ENCODE measurements at places on chromosomes 7 and 10.

- DNase-seq = peak; percentile 71
Measured at GRCh38 chr10:11472158-11472753, 139.2 kb downstream of the USP6NL start.

DNA sequence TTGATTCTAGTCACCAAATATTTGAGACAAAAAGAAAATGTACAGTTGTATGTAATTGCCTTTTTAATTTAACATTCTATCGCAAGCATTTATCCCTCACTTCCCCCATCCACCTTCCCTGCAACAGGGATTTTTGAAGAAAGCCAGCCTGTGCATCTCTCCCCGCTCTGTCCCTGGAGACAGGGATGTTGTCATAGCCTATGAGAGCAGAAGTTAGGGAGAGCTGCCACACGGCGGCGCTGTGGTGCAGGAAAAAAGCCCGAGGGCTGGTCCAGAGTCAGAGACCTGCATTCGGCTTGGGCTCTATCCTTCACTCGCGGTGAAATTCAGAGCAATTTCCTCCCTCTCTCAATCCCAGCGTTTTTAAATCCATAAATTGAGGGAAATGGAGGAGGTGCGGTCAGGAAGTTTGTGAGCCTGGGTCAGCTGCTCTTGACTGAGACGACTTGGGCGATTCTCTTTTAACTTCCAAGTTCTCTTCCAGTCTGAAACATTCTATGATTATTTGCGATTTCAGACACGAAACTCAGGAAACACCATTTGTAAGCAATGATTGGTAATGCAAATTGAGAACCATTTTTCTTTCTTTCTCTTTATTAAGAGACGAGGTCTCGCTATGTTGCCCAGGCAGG lies 17.5 kb downstream of the HKDC1 start:
- DNase-seq = peak; percentile 89

GRCh38 chr10:3775696-3776551 lies 9.1 kb downstream of the KLF6 start:
- no peak for DNase-seq

DNA sequence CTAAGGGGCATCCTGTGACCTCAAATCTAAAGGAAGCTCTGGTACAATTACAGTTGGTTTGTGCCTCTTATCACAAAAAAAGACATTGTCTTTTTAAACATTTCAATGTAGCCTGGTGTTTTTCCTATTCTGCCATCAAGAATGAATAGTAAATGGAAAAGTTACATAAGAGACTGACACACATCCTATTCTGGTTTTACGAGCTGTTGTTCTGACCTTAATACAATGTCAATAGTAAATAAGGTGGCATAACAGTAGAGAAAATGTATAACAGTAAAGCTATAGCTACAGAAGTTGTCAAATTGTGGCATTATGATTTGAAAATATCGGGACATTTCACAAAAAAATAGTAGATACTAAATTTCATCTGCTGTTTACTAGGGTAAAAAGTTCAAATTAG lies 88.4 kb downstream of the NT5C2 start:
- no peak for DNase-seq

- DNase-seq = no peak
Measured at GRCh38 chr10:21954132-21954531, 49.4 kb downstream of the DNAJC1 start.

GRCh38 chr7:140521421-140521820 lies 42.1 kb upstream of the MKRN1 start:
- DNase-seq = no peak

DNA sequence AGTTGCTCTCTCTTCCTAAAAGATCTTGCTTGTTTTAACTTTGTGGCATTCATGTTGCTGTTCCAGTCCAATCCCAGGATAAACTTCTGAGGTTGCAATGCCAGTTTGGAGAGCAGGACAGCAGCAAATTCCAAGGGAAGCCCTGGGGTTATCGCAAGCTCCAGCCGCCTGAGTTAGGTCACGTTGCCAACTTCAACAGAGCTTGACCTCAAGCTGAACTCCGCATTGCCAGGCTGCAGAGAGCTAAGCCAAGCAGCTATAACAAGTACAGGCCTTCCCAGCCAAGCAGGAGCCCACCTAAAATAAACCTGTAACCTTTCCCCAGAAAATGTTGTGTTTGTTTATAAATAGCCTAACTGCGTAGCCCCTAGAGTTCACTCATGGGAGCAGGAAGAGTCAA lies 138.9 kb upstream of the LYZL1 start:
- DNase-seq = no peak

DNA sequence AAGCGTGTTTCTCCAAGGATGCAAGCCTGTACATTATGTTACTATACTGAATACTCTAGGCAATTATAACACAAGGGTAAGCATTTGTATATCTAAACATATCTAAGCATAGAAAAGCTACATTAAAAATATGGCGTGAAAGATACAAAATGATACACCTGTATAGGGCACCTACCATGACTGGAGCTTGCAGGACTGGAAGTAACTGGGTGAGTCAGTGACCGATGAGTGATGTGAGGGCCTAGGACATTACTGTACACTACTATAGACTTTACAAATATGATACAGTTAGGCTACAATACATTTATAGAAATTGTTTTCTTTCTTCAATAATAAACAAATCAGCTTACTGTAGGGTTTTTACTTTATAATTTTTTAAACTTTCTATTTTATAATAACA lies 1127.2 kb upstream of the LRRN3 start:
- no peak for DNase-seq

- no peak for DNase-seq
Measured at GRCh38 chr7:139867847-139868246, 38.8 kb downstream of the TBXAS1 start.

GRCh38 chr10:123790132-123790885 lies 101.3 kb downstream of the CPXM2 start:
- no peak for DNase-seq

DNA sequence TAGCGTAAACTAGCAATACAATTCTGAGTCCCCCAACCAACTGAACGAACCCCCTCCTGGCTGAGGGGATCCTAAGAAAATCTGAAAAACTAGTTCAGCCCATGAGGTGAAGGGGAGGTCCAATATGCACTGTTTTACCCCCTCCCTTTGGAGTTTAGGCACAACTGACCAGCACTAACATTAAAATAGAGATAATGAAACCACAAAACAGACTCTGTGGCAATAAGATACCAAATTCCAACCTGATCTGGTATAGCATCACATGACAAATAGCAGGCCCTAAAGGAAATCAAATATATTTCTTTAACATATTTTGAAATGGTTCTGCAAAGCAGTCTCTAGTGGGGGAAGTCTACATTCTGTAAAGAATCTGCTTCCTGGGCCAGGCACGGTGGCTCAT lies 522.5 kb downstream of the TYW1 start:
- DNase-seq = no peak

DNA sequence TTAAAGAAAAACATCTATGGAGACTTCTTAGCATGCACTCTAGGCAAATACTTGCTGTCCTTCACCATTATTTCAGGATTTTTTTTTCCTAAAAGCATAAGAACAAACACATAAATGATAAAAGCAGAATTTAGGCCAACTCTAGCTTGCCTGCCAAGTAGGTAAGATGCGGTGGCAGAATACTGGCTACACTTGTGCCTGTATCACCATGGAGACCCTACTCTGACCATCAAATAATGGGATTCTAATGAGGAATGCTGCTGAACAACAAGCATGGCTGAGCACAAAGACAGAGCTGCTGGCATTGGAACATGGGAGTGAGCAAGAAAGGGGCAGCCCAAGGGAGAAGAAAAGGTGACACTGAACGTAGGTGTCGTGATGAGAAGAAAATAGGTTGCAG lies 18.5 kb upstream of the TAS2R40 start:
- no peak for DNase-seq

GRCh38 chr7:16338065-16338464 lies 83.3 kb downstream of the CRPPA start:
- DNase-seq = no peak

- DNase-seq = no peak
Measured at GRCh38 chr7:11605749-11606148, 226.2 kb downstream of the THSD7A start.

DNA sequence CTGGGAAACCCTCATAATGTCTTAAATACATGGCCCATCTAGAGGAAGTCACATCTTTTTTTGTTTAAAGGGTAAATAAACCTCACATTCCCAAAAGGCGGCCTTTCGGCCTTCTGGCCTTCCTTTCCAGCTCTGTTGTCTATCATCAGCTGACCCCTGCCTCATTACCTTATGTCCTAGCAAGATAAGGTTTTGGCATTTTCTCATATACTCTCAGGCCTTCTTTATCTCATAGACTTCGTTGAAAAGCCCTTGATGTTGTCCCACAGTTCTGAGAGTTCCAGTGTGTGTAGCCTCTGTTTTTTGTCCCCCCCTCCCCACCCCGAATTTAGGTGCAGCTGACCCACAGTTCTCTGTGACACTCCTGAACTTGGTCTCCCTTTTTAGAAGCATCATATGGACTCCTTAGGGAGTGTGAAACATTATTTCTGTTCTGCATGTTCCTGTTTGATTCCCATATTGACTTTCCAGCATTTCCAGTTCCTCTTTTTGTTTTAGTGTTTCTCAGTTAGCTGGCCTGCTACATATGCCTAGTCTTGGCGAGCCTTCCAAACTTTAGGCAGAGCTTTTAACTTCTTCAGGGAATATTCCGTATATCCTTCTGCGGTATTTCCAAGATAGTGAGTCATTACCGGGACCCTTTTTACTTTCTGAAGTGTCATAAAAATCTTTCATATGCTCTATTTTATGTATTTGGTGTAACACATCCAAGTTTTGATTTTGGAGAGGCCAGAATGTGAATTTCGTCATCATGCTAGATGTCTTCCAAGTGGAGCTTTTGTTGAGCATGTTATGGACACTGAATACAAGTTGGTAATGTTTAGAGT lies 138.5 kb downstream of the LRRC4 start:
- DNase-seq = no peak

DNA sequence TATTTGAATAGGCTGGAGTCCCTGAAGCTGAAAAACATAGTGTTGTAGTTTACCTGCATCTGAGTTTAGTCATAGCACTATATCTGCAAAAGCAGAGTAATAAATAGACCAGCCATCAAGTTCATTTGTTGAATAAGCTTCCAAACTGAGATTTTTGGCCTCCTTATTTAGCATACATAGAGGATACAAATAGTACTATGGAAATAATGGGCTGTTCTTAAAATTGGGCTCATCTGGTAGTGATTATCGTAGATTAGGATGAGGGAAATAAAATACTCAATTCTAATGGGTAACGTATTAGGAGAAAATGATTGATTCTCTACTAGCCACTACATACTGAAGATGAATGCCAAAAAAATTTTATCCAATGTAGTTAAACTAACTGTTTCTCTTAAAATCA lies 41.4 kb upstream of the TMEM196 start:
- no peak for DNase-seq

DNA sequence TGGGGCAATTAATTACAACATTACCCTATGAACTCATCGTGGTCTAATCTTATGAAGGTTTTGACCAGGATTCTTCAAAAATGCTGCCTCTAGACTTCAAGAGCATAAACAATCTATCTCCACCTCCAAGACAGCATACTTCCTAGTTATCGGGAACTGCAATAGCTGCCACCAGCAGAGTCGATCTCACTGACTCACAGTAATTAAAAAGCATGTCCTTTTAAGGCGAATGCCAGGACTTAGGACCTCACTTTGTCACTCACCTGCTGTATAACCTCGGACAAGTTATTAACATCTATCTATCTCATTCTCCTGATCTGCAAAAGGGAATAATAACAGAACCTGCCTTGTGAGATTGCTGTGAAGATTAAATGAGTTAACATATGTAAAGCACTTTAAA lies 666.0 kb upstream of the COBL start:
- DNase-seq = no peak

- no peak for DNase-seq
Measured at GRCh38 chr10:52313933-52314821, at the start of gene DKK1. Gene DKK1, plus strand, starts transcription at chr10:52314281. Its CDS starts 154 bp downstream, at chr10:52314435.

- no peak for DNase-seq
Measured at GRCh38 chr10:130221456-130222375, 85.5 kb downstream of the GLRX3 start.

DNA sequence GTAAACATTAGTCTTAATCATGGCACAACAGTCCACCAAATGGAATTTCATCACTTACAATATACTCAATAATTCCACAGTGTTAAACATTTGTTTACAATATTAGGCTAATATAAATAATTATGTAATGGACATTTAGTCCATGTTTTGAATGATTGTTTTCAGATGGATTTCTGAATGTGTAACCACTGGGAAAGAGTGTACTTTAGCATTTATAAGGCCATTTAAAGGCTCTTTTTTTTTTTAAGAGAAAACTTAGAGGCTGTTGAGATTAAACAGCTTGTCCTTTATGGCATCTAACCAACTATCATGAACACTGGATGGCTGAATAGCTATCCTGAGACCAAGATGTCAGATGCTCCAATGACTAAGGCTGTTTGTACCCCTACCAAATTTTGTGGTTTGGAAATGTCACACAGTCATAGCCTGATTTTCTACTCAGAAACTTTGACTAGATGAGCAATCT lies 248.3 kb upstream of the GLI3 start:
- DNase-seq = no peak

- no peak for DNase-seq
Measured at GRCh38 chr10:70956029-70956759, 67.8 kb upstream of the PCBD1 start.

GRCh38 chr10:67110286-67110685 lies 184.4 kb downstream of the LRRTM3 start:
- DNase-seq = no peak

GRCh38 chr10:102157224-102157623 lies 5.0 kb downstream of the NOLC1 start:
- no peak for DNase-seq

GRCh38 chr7:3791327-3791726 lies 490.3 kb downstream of the SDK1 start:
- DNase-seq = no peak

DNA sequence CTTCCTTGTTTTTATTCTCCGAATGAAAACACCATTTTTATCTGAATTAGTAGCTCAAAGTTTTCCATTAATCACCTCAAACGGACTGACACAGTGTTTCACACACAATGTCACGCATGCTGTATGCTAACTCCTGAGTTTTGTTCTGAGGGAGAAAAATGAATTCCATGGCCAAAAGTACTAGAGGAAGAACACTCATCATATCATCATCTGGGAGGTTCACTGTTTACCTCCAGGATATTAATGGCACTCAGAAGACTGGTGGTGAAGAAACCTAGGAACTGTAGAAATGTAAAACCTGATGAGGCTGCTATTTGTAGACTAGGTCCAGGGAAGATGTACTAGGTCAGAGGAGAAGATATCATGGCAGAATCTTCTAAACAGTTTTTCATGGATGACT lies 395.6 kb upstream of the ETV1 start:
- no peak for DNase-seq

DNA sequence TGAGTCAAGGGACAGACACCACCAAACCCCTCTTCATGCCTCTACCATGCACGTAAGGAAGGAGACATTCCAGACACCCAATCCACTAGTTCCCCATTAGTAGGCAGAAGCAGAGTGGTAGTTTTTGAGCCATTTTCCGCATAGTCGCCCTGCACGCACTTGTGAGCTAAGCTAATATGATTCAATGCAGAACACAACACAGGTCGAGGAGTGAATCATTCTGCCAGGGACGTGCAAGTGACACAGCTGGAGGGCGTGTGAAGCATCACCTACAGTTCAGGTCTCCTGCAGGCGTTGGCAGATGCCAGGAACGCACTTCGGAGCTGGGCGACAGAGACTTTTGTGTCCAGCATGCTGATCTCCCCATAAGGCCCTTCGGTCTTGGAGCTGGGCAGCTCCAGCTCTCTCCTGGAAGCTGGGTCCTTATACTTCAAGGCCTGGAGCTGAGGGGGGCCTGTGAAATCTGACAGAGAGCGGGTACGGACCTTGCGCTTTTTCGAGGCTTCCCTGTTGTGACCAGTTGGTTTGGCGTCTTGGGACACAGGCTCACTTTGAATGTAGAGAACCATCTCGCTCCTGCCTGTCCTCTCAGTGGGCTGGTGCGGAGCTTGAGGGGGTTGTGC lies 102.4 kb downstream of the SVIL start:
- no peak for DNase-seq

- no peak for DNase-seq
Measured at GRCh38 chr7:133936074-133936473, 191.1 kb upstream of the LRGUK start.

Data from hematopoietic multipotent progenitor cell treated with erythropoietin and hydrocortisone succinate and interleukin-3 and kit ligand, for 17 days (in vitro differentiated cells).